Activated T-helper 1 cell treated with anti-CD3 and anti-CD28 coated beads, Interleukin-2, amount 50 U/mL, for 16 hours (primary cell): ENCODE measurements at places on chromosomes 12 and 14.

GRCh38 chr12:25716842-25717241 is 163.8 kb upstream of the LMNTD1 start:
- no peak for DNase-seq

- no peak for DNase-seq
These were observed 64.3 kb downstream of the KDM2B start for GRCh38 chr12:121516437-121517011.

GRCh38 chr14:104510216-104510615 is 69.3 kb upstream of the C14orf180 start:
- no peak for DNase-seq

GRCh38 chr12:85920324-85920947 is 46.3 kb downstream of the NTS start:
- no peak for DNase-seq

GRCh38 chr14:51014086-51014485 is 69.8 kb upstream of the PYGL start:
- no peak for DNase-seq

- no peak for DNase-seq
These were observed 4.6 kb upstream of the GSC start for GRCh38 chr14:94774344-94775090.

DNA sequence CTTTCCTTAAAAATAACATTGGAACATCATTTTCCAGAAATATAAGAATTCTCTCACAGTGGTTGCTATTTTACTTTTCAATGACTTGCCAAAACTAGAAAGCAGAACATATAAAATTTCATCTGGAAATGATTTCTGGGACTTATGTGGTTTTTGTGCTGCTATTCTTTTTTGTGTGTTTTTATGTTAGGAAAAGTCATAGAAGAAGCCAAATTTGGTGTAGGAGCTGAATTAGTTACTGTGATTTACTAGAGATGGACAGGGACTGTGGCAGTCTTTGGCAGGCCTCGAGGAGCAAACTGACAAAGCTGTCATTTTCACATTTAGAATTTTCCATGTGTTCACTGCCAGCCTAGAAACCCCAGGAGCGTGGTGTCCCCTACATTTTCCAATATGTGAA is 38.3 kb upstream of the LDHB start:
- DNase-seq, result no peak

DNA sequence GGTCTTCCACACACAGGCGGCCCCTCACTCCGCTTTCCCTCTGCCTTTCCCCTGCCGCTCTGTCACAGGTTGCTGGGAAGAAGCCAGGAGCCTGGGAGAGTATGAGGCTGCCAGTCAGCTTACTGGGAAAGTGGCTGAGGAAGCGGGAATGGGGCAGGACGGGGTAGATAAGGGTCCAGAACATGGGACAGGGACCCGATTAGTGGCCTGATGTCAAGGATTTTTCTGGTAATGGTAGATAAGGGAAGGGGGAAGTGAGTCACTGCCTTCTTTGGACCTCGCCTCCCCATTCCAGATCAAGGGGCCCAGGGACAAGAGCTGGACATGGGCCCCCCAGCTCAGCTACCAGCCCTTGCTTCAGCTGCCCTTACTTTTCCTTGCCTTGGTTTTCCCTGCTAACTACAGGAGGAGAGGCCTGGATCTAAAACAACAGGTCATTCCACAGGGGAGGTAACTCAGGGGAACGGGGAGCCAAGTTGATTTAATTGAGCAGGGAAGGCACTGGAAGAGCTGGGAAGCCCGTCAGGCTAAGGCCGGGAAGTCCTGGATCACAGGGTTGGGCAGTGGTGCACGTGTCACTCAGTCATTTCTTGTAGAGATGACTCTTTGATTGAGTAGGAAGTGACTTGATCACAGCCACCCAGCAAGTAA is 3.5 kb upstream of the LPAR5 start:
- no peak for DNase-seq

DNA sequence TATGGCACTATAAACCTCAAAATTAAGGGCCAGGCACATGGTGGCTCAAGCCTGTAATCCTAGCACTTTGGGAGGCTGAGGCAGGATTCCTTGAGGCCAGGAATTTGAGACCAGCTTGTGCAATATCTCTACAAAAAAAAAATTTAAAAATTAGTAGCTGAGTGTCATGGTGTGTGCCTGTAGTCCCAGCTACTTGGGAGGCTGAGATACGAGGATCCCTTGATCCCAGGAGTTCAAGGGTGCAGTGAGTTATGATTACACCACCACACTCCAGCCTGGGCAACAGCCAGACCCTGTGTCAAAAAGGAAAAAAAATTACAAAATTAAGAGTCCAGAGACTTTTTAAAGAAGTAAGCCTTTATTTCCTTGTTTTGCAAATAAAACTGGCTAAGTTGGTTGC is 1.8 kb upstream of the GCN1 start:
- no peak for DNase-seq

- no peak for DNase-seq
These were observed 67.2 kb upstream of the HMGA2 start for GRCh38 chr12:65756956-65757511.

DNA sequence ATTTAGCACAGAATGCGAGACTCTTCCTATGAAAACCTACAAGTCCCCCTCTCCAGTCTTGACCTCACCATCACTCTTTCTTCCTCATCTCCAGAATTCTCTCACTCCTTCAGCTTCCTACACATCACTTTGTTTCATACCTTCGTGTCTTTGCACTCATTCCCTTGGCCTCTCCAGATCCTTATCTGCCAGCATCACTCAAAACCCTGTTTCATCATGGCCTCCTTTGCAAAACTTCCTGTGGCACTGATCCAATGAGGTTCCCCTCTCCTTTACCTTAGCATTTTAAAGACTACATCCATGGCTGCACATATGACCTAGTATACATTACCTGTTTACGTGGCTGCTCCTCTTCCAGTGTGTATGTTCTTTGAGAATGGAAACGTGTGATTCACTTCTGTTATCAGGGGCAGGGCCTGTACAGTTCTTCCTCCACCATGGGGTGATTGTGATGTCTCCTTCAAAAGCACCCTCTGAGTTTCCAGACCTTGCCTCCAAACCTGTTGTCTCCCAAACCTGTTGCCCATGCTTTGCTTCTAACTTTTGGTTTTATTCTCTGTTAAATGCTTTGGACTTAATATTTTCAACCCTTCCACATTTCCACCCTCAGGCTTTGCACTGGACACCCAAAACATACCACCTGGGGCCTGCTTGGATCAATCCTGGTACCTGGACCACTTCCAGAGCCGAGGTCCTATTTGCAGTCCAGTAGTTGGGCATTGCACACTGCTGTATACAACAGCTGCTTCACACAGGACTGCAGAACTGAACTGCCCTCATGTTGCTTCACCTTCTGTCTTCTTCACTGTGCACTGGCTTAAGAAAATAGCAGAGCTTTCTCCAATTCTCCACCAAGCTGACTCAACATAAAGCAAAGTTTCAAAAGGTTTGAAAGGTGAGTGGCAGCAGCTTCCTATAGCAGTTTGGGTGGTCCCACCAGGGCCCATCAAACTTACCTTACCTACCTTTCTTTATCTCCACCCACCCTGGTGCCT is 131.7 kb downstream of the LLPH start:
- DNase-seq, result no peak

- DNase-seq, result no peak
These were observed 4.3 kb upstream of the PIWIL1 start for GRCh38 chr12:130333341-130333740.

GRCh38 chr12:29224572-29224971 is 75.5 kb downstream of the FAR2 start:
- DNase-seq, result no peak

- no peak for DNase-seq
These were observed 148.6 kb downstream of the TSPAN9 start for GRCh38 chr12:3225796-3226180.

DNA sequence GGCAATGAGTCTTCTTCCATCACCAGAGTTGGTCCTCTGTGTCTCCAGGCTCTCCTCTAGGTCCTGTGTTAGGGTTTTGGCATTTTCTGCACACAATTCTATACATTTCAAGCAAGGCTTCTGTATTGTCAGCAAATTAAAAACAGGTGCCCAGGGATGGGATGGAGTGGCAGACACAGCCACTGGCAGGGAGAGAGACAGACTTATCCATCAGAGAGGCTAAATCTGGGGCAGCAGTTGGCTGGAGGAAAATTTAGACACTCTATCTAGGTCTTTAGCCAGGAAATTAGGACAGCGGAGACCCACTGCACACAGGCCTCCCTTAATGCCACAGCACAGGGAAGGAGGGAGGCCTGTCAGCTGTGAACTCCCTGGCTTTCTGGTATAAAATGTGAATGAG is 20.2 kb downstream of the PLEKHD1 start:
- DNase-seq, result no peak

DNA sequence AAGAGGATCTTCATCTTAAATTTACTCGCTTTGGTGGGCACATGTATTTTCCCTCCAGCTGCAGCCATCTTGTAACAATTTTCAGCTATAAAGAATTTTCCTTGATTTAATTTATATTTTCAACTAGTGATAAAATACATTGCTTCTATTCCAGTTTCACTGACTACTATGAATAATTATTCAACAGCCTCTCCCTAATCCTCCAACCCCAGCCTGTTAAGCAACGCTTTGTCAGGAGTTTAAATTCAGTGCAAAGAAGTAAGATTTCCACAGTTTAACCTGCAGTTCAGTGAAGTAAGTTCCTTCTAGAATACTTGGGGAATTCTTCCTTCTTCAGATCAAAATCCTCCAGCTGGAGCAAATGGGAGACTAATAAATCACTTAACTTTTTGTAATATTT is 180.2 kb downstream of the MSRB3 start:
- DNase-seq, result no peak

DNA sequence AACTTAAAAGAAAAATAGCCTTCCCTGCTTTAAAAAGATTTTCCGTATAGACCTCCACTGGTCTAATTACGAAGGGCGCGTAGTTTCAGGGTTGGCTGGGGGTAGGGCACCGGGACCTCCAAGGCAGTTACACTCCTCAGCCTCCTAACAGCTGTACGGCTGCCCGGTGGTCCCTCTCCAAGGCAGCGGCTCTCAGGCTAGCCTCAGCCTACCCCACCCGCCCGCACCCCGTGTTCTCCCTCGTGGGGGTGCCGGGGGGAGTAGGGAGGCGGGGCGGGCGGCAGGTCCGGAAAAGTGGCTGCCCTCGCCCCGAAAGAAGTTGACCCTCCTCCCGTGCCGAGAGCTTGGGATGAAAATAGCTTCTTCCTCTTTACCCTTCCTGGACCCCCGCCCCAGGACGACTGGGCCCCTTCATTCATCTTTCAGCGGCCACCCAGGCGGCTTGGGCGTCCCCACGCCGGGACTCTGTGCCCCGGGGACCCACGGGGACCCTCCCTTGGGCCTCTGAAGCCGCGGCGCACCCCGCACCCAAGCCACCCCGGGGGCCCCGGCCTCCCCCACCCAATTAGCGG is 991 bp upstream of the RCOR1 start:
- DNase-seq, result peak; percentile 11
